ENCODE measurements at places on chromosomes 4 and X.

DNA sequence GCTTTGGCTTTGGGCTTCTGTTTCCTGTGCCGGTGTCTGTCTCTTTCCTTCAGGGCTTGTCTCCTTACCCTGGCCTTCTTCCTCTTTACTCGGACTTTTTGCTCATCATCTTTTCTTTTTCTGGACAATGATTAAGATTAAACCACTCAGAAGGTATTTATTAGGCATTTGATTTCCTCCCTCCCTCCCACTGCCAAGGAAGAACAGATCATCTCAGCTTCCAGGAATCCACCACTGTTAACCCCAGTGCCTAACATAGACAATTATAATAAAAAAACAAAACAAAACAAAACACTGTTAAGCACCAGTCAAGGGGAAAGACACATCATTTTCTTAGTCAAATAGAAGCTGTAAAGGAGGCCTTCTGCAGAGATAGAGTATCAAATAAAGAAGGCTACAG is 16.6 kb downstream of the PGRMC1 start:
- no peak for DNase-seq

- peak; percentile 38 for DNase-seq
Observed at GRCh38 chr4:164935363-164935762, 42.1 kb downstream of the TRIM61 start.

DNA sequence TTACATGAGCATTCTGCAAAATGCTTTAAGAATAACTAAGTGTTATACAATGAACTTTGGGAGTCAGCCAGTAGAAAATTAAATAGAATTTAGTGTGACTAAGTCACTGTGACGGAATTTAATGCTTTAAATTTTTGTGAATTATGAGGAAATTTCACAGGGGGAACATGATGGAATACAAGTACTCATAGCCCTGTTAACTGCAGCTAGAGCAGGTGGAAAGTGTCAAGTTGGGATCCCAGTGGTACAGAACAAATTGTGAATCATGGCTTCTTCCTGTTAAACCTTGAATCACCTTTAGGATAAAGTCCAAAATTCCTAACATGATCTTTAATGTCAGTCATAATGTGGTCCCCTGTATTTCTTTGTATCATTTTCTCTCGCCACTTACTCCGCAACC is 212.2 kb upstream of the CENPE start:
- no peak for DNase-seq

DNA sequence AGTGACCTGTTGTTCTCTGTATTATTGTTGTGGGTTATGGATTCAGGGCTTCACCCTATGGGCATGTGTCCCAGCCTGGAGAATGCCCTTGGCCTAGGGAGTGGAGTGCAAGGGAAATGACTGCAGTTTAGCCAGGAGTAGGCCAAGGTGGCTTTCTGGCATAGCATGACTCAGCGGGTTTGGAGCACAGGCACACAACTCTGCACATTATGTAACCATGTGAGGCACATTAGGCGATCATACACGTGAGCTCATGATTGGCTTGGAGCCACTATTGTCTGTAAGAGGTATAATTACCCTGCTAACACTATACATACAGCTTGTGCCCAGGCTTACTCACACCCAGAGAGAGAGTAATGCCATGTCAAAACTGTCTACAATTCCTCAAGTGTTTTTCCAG is 35.1 kb upstream of the TACR3 start:
- peak; percentile 1 for DNase-seq

Data from hematopoietic multipotent progenitor cell treated with erythropoietin and hydrocortisone succinate and interleukin-3 and kit ligand, for 6 days (in vitro differentiated cells).